ENCODE measurements at places on chromosomes 2 and 18.

GRCh38 chr2:1613731-1614354 is 130.5 kb downstream of the PXDN start:
- DNase-seq = no peak

DNA sequence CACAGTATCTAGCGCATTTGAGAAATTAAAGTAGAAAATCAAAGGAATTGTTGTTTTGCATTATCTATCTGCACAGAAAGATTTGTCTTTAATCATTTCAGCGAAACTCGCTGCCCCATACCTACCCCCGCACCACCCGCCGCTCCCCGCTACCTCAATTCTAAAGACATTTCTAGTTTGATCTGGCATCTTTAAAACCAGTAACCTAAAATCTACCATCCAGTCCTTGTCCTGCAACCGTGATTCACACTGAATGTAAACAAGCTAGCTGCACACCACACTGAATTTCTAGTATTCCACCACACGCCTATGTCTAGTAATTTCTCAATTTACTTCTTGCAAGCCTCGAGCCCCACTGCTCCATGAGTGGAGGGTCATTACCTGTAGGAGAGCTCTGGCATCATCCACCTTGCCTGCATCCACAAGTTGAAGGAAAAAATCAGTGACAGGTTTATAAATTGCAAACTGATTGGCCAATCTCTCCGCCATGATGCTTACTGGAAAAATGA is 60.1 kb downstream of the ABCG8 start:
- no peak for DNase-seq

- DNase-seq = no peak
These were observed 130.8 kb downstream of the MAP4K4 start for GRCh38 chr2:101828257-101828656.

- no peak for DNase-seq
These were observed 4.7 kb downstream of the GNLY start for GRCh38 chr2:85698880-85699254.

DNA sequence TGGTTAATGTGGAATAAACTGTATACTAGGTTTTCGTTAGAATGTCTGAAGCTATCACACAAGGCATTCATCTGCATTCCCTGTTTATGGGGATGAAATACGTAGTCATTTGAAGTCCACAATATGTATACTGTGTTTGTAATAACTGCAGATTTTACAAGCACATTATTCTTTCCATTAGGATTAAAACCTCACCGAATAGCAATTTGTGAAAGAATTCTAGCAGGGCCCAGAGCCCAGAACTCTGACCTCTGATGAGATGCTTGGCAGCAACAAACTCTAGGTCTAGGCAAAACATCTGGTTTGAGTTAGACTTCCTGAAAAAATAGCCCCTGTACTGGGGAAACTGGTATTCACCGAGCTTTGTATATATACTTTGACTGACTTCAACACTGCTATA is 158.2 kb downstream of the SRBD1 start:
- no peak for DNase-seq

DNA sequence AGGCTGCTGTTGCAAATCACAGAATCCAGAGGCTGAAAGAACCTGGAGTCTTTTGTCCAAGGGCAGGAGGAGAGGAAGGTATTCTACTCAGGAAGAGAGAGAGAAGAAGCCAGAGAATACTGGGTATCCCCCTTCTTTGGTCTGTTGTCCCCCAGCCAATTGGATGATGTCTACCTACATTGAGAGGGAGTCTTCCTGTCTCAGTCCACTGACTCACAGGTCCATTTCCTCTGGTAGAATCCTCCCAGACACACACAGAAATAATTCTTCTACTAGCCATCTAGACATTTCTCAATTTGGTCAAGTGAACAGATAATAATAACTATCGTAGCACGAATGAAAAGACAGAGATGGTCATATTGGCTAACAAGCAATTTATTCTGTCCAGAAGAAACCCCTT is 416.4 kb upstream of the UBE2E3 start:
- DNase-seq = no peak

DNA sequence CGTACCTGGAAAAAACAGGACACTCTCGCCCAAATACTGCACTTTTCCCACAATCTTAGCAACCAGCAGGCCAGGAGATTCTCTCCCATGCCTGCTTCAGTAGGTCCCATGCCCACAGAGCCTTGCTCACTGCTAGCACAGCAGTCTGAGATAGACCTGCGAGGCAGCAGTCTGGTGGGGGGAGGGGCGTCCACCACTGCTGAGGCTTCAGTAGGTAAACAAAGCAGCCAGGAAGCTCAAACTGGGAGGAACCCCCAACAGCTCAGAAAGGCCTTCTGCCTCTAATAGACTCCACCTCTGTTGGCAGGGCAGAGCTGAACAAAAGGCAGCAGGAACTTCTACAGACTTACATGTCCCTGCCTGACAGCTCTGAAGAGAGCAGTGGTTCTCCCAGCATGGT is 1202.8 kb upstream of the ACVR2A start:
- no peak for DNase-seq

- DNase-seq = no peak
These were observed 824.0 kb upstream of the ID2 start for GRCh38 chr2:7857904-7858303.

GRCh38 chr2:48323146-48323545 is 206.8 kb upstream of the STON1 start:
- no peak for DNase-seq

- no peak for DNase-seq
These were observed 56.8 kb downstream of the SCG2 start for GRCh38 chr2:223545406-223545805.

DNA sequence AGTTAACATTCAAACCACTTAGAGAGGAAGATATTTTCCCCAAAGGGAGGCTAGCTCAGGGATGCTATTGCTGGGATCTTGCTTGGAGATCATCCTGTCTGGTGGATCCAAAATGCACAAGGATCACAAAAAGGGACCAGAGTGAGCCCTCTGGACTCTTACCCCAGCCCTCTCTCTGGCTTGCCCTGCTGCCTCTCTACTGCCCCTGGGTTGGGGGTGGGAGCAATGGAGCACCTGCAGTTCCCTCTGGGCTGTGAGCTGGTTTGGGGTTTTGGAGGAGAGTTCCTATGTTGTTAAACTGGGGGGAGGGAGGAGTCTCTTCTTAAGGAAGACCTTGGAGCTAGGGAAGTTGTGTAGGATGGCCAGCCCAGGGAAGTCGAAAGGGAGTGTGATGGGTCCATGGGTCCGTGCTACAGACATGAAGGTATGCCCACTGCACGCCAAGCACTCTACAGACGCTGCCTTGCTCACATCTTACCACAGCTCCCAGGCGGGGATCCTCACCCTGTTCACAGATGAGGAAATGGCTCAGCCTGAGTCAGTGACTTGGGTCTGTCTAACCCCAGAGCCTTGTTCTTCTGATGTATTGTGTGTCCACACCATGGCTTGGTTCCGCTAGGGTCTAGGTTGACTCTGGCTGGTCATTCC is 3.8 kb downstream of the LBH start:
- DNase-seq = no peak

DNA sequence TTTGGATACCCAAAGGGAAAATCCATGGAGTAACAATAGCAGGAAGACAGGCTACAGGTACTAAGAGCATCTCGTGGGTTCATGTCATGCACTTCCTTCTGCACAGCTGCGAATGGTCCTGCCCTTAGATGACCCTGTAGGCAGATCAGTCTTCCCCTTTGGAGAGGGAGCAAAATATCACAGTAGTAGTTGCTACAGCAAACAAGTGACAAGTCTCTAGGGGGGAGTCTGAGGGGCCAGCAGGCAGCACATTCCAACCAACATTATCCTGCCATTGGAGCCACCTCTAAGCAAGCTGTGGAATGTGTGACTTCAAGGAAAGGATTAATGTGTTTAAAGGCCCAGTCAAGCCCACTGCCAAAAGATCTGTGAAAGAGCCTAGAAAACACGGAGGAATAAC is 273.2 kb upstream of the PARD3B start:
- DNase-seq = no peak

DNA sequence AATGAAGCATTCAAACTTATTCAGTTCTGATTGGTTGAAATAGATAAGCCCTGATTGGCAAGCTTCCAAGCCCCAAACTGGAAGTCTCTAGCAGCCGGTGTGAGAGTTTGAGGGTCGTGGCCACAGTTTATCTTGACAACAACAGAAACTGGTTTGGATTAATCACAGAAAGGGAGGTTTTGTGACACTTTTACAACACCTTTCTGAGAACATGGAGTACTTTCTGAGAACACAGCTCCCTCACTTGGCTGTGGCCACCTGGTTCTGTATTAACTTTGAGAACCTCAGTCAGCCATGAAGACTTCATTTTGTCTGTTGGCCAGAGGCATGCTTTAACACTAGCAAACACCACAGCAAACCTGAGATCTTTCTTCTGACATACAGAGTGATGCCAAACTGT is 280.7 kb upstream of the VWC2L start:
- DNase-seq = no peak

GRCh38 chr2:65620524-65620923 is 188.1 kb upstream of the SPRED2 start:
- no peak for DNase-seq

DNA sequence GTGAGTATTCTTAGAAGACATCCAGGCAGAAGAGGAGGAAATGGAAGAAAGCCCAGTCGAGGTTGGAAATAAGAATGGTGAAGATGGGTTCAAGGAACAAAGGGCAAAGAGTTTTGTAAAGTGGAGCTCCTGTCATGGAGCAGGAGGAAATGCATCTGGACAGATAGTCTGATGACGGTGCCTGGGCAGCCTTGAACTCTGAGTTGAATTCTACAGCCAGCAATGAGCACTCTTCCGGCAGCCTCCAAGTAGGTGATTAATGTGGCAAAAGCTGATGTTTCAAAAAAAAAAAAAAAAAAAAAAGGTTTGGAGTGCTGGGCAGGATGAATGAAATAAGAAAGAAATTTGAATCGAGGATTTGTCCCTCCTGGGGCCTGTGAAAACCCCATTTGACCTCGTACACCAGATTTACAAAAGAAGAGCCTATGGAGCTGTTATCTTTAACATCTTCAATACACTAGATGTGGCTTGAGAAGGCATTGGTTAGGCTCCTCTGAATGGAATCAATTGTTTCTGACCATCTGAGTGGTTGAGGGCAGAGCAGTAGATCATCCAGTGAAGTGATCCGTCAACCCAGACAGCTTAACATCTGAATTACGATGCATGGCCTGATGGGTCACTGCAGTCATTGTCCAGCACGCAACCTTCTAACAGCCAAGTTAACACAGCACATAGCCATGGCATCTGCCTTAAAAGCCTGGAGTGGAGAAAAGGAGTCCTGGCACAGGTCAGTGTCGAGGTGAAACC is 449.7 kb downstream of the TXNL1 start:
- DNase-seq = no peak

DNA sequence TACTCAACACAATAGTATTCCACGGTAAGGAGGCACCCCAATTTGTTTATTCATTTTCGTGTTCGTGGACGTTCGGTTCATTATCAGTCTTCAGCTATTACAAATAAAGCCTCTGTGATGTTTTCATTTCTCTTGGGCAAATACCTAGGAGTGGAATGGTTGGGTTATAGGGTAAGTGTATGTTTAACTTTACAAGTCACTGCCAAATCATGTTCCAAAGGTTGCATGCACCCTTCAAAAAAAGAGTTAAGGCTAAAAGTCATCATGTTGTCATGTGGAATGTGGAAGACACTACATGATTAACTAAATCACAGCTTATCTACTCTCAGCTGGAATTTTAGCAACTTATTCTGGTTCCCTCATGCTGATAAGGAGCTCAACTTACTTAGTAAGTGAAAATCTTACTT is 15.8 kb downstream of the INO80C start:
- DNase-seq = no peak

DNA sequence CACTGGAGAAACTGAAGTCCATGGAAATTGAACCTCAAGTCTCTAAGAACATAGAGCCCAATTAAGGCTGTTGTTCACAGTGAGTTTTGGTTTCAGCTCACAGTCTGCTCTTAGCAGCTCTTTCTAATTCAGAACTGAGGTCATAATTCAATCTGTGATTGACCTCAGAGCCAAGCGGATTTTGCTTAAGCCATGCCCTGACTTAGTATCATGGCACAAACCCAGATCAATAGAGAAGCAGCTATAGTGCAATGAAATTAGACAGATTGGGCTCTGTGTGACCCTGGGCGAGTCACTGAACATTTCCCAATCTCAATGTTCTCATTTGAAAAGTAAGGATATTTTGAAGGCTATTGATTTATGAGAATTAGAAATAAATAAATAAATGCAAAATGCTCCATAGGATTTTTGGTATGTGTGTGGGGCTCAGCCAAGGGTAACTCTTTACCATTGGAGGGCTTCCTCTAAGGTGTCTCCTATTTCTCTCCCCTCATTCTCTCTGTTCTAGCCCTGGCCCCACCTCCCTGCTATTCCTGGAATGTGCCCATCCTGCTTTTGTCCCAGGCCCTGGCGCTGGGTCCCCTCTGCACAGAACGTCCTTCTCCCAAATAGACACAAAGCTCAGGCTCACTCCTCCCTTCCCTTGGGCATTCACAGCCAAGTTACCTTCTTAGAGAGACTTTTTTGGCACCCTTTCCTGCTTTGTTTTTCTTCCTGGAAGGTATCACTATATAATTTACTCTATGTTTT is 239.6 kb downstream of the LPIN1 start:
- DNase-seq = no peak

- no peak for DNase-seq
These were observed 116.1 kb downstream of the NFATC1 start for GRCh38 chr18:79511671-79512301.

DNA sequence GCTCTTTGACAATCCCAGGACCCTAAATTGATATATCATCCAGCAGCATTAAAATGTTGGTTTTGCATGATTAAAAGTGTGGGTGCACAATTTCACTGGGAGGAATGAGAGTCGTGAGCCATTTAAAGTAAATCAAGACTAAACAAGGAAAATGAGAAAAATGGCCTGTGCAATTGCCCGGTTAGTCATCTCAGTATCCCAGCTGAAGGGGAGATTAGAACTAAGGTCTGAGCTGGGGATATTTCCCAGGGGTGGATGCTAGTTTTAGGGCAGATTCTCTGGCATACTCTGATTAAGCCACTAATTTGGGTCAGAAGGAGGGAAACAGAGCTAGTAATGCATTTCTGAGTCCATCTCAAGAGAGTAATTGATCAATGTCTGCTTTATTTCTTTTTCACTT is 177.2 kb downstream of the EN1 start:
- DNase-seq = no peak

DNA sequence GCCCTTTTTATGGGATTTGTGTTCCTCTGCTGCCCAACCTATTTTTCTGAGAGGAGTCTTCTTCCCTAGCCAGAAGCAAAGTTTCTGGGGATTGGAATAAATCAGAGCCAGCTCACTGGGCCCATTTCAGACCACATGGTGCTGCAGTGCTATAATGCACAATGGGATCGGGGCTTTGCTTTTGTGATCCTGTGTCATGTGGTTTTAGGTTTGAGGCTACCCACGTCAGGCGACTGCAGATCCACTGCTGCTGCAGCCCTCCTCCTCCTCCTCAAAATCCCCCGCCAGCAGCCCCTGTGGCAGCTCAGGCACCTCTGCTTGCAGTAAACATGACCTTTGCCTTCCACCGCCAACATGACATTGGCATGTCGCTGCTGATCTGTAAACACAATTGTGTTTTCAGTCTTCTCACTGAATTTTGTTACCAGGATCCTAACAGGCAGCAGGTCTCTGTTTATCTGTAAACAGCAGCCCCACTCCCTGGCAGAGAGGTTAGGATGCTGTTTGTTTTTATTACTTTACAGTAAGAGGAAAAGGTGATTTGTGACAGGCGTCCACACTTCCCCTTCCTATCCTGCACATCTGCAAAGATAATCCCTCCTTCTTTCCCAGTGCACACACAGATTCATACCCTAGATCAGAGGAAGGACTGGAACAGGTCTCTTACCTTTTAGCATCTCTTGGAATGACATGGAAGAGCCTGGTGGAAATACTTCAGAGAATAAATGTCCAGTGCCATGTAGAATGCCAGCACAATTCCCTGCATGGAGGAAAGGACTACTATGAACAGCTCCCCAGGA is 130.8 kb downstream of the FOXI3 start:
- DNase-seq = no peak

All from AML-193 (cell line).